ENCODE measurements at places on chromosomes 7 and 10. TPM values are rescaled to one million over a fixed set of nuclear protein-coding genes. Genes with fewer than 3 reads are reported as not detected.

Gene ZP3
- total RNA-seq = not detected

DNA sequence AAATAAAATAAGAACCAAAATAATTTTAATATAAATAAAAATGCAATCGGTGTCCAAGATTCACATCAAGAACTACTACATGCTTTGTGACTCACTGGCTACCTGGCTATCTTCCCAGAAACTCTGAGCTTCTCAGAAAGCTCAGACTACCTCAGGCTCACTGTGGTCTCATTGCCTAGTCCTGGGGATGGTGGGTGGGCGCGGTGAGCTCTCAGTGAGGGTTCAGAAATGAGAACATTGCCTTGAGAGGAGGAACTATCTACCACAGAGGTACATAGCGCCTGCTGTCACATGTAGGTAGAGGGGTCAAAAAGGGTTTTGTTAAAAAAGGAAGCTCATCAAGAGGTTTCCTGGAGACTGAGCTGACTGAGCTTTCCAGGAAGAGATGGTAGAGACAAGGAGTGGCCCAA, 108.0 kb downstream of the WDFY4 start:
- no peak for DNase-seq

Gene SEMA3D
- 8.0 TPM for total RNA-seq

Gene AKR1B1
- total RNA-seq = 109 TPM

GRCh38 chr7:16114633-16115032, 306.7 kb downstream of the CRPPA start:
- no peak for DNase-seq

- DNase-seq = no peak
Observed at GRCh38 chr10:48199580-48200377, 74.7 kb downstream of the FRMPD2 start.

DNA sequence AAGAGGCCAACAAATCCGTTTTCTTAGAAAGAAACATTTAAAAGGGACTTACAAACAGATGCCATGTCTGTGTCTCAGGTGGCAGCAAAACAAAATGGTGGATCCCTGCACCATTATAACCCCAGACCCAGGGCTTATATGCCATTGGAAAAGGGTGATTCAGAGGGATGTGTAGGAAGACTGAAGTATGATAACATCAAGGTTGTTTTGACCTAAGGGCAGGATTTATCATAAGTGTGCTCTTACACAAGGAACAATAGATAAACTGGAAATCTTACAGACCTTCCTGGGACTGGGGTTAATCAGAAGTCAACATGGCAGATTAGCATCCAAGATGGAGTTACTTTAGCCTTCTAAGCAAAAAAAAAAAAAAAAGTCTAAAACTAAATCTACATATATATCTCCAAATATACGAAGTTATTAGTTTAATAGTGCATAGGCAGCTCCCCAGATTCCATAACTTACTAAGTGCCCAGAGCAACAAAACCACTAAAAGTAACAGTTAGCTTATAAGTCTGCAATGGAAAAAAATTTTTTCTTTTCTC, 34.3 kb upstream of the WNT16 start:
- DNase-seq = no peak

Gene ODAD2
- 4.5 TPM for total RNA-seq

DNA sequence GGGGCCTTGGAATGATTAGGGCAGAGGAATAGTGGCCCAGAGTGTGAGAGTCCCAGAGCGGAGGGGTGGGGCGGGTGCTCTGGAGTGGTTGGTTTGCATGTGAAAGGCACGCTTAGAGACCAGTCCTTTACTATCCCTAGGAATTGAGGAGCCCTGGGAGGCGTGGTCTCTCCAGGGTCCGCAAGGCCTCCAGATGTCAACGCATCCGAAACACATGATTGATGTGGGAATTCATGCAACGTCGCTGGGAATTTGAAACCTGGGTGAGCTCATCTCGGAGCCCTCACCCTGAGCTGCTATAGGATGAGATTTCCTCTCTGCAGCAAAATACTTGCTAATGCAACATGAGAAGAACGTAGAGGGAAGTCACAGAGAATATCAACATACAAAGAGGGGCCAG, 51.2 kb downstream of the NPTX2 start:
- no peak for DNase-seq

- no peak for DNase-seq
Observed at GRCh38 chr7:53121374-53121773, 85.9 kb downstream of the POM121L12 start.

DNA sequence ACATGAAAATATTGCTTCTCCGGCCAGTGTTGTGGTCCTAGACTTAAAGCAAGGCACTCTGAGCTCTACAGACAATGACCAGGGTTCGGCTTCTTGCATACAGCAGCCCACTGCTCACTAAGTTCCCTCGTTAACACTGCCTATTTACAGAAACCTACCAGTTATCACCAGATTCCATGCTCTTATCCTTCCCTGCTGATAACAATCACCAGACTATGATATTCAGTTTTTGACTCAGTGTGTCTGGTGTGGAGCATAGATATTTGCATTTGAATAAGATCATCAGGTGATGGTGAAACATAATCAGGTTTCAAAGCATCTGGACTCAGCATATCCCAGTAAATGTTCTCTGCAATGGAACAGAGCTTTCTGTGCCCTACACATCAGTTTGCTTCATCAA, 182.3 kb downstream of the SNX13 start:
- no peak for DNase-seq

DNA sequence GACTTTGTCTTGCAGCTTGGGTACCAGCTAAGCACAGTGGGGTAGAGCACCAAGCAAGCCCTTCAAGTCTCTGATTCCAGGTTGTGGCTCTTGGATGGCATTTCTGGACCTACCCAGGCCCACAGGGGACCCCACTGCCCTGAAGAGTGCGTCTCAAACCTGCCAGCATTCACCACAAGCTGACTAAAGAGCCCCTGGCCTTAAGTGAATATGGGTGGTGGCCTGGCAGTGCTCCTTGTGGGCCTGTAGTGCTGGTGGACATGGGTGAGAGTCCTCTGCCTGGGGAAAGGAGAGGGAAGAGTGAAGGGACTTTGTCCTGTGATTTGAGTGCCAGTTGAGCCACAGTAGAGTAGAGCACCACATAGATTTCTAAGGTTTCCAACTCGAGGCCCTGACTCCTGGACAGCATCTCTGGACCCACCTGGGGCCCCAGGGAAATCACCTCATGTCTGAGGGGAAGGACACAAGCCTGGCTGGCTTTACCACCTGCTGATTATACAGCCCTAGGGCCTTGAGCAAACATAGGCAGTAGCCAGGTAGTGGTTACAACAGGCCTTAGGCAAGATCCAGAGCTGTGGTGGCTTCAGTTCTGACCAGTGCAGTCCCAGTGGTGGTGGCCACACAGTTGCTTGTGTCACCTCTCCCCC, 23.7 kb downstream of the GSDME start:
- DNase-seq = no peak

DNA sequence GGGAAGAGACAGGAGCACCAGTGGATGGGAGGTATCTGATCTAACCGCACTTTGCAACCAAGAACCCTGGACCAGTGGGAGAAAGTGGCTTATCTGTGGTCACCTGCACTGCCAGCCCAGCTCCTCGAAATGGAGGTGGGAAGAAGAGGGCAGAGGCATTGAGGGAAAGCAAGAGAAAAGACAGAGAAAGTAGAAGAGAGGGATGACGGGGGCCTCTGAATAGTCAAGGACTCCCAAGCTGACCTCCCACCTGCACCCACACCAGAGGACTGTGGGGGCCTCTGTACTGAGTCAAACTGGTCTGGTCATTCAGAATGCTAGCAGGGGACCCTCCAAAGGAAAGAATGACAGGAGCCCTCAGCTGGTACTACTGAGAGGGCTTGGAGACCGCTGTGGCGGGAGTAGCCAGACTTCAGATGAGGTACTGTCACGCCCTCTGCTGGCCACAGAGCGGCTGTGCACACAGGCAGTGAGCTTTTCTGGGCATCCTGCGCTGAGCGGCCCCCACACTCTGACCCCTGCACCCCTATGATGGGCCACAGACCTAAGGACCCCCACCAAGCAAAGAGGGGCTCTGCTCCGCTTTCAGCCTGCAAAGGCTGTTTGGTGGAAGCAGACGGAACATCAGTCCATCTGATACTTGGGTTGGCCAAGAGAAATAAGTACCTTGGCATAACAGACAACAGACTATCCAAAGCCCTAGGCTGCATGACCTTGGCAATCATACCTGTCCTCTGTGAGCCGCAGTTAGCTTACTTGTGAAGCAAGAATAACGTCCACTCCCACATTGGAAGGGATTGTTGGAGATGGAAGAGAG, 112.9 kb downstream of the COL13A1 start:
- DNase-seq = peak; percentile 77

GRCh38 chr10:2890093-2890492, 177.3 kb upstream of the PFKP start:
- no peak for DNase-seq

DNA sequence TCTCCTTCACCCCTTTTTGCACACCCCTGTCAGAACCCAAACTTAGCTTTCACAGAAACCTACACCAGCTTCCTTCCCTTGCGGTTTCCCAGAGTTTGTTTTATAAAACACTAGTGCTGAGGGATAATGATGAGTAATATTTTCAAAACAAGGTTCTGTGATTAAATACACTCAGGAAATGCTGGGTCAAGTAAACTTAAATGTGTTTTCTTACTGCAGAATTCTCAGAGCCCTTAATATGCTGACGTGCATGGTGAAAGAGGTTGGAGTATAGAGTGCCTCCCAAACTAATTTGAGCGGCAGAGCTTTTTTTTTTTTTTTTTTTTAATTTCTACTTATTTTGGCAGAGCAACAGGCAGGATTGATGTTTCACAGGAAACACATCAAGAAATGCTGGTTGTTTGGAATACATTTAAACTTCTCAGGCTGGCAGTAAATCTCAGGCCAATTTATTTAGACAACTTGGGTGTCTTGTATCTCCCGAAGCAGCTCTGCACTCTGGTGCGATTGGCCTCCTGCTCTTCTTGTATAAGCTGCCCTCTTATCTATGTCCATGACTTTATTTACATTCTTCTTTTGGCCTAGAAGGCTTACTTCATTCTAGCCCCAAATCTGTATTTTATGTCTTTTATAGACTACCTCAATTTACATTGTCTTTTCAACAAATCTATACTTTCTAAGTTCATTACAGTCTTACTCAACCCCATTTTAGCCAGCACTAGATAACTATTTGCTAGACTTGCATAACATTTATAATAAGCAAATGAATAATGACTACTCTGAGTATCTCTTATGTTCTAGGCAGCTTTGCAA, 165.4 kb downstream of the BMPER start:
- no peak for DNase-seq

Gene CAMK1D
- 22.5 TPM for total RNA-seq

GRCh38 chr7:88391247-88391646, 84.6 kb upstream of the STEAP4 start:
- no peak for DNase-seq

DNA sequence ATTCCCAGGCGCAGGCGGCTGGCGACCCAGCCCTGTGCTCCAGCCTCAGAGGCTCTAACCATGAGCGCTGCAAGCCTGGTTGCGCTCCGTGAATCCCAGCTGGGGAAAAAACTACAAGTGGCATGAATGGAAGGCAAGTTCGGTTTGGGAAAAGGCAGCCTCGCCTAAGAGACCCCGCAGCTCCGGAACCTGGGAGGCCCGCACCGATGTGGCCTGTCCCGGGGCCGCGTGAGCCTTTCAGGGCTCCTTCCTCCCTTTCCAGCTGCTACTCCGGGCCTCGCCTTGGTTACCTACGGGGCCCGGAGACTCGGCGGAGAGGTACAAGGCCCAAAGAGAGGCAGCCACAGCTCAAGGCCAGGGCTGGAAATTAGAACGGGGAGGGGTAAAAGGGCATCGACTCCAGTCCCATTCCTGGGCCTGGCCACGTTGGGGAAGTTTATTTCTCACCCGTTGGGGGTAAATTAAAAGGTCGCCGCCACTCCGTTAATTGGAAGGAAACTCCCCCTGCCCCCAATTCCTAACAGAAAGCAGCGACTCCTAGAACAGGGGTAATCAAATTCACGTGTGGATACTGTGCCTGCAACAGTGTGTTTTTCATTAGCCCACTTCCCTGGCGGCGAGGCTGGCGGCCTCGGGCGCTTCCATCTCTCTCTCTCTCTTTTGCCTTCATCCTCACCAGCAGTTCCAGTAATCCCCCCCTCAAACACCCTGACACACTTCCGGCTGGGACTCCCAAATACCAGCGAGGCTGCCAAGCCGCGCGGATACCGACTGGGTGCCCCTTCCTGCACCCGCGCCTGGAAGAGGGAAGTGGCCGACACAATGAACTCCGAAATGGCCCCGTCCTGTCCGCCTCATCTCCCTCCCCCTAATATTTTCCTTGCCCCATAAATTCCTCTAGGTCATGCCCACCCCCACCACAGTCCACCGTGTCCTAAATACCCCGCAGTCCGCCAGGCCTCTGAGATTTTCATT, 1.5 kb upstream of the HOXA9 start:
- DNase-seq = peak; percentile 48
